Activated T-helper 17 cell treated with anti-CD3 and anti-CD28 coated beads, Interleukin-2, amount 50 U/mL, for 72 hours (primary cell): ENCODE measurements at places on chromosomes 6 and 20. TPM values are rescaled to one million over a fixed set of nuclear protein-coding genes. Genes with fewer than 3 reads are reported as not detected.

Gene LKAAEAR1
- total RNA-seq = not detected

Gene GLP1R
- not detected for total RNA-seq

Gene WFDC10B
- total RNA-seq = not detected

Gene TCEA2
- total RNA-seq = 79.9 TPM

Gene ACTR5
- total RNA-seq = 9.9 TPM

Gene DEFB132
- not detected for total RNA-seq

Gene TLDC2
- not detected for total RNA-seq

Gene C20orf202
- not detected for total RNA-seq

Gene PDYN
- total RNA-seq = not detected

Gene TBPL1
- total RNA-seq = 25.8 TPM

DNA sequence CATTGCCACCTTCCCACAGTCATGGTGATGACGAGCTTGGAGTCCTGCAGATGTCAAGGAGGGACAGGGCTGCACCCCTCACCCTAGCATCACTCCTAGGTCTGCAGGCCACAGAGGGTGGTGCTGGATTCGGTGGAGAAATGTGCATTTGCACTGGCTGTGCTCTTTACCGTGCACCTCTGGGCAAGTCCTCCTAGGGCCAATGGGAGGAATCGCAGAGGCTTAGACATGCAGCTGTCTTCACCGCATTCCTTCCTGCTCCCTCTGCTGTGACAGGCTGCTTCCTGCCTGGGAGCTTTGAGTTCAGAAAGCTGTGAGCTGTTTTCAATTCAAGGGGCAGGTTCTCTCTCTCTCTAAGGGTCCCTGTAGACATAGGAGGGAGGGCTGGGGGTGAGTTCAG, 85.1 kb downstream of the EDN3 start:
- no peak for ATAC-seq

- ATAC-seq = no peak
Measured at GRCh38 chr6:81623106-81623759, 129.2 kb downstream of the TENT5A start.

GRCh38 chr6:129264480-129265045, 381.6 kb downstream of the LAMA2 start:
- ATAC-seq = no peak

- ATAC-seq = peak; percentile 91
Measured at GRCh38 chr6:43708860-43709653, 21.5 kb upstream of the MRPS18A start.

DNA sequence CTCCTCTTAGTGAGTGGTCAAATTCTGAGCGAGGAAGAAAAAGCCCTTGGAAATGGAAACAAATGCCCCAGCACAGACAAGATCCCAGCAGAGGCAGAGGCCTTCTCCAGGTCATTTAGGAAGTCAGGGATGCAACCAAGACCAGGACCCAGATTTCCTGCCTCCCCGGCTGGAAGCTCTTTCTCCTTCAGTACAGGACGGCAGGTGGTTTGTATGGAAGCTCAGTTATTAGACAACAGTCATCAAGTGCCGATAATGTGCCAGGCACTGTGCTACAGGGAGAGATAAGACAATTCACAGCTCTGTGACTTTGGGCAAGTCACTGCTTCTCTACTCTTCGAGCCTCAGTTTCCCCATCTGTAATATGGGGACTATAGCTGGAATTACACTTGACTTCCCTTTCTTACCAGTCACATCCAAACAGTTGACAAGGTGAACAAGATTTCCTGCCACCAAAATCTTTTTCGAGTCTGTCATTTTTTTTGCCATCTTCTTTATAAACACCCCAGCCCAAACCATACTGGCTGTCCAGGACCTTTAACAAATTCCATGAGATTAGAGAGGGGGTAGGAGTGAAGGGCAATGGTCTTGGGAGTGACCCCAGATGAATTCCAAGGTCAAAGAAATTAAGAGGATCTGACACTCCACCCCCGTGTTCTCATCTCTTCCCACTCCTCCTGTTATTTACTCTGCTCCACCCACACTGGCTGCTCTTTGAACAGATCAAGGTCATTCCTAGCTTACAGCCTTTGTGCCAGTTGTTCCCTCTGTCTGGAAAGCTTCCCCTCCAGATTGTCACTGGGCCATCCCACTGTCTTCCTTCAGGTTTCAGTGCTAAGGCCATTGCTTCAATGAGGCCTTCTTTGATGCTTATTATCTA, 6.0 kb downstream of the MMP9 start:
- ATAC-seq = no peak

- no peak for ATAC-seq
Measured at GRCh38 chr6:99232056-99232455, 117.4 kb downstream of the FAXC start.

DNA sequence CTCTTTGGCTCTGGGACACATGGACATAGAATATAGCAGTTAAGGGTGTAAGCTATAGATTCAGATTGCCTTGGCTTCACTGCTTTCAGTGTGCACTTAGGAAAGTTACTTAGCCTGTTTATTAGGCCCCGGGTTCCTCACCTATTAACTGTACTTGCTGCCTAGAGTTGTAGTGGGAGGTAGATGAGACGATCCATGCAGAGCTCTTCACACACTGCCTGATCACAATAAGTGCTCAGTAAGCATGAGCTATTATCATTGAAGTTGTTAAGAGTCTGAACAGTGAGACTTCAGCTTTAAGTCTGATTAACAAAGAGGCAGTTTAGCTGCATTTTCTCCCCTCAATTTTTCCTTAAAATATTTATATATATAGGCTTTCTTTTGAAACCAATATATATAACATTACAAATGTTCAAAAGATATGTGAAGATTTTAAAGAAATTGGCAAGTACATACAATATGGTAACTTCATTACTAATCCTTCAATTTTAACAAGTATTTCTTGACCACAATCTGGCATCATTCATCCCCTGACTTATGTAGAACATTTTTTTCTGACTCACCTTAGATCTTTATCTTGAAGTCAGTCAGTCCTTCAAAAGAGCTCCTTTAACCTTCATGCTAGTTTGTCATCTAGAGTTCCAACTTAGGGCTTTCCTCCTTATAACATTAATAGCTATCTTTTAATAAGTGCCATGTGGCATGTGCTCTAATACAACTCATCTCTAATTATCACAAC, 20.5 kb upstream of the SUPT3H start:
- ATAC-seq = peak; percentile 89

GRCh38 chr20:23005776-23006175, 29.3 kb upstream of the SSTR4 start:
- no peak for ATAC-seq

DNA sequence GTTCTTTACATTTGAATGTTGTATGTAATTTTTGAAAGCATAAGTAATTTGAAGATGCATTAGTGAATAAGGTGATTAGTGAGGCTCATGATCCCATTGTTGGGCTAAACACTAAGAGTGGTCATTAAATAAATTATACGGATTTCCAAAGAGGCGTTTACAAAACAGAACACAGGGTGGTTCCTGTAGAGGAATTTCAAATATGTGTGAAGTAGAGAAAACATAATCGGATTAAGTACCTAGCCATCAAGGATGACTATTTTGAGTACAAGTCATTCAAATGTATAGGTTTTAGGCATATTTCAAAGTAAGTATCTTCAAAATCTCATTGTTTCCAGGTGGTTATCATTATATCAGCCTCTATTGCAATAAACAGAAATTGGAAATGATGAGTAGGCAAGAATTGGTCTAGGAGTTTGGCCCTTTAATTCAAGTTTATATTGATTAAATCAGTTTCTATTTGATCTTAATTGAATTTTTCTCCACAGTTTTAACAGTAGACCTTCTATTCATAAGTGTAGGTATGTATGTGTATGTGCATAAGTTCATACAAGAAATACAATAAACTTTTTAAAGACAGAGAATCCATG, 94.8 kb downstream of the MYLK4 start:
- ATAC-seq = no peak

DNA sequence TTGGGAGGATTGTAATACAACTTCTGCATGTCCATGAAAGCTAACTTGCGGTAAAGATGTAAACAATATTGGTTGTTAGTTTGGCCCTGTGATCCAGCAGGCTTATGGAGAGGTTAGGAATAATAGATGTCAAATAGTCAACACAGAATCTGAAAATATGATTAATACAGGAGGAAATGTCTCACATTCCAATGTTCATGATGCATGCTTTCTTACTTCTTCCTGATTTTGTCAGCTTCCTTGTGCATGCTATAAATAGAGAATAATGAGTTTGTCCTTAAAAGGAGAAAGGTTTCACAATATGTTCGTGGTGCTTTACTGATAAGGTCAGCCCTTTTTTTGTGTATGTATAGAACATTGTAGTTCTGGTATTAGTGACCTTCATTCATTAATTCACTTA, 136.7 kb downstream of the MMUT start:
- no peak for ATAC-seq

GRCh38 chr20:11918981-11919380, 1.3 kb downstream of the BTBD3 start:
- ATAC-seq = no peak

DNA sequence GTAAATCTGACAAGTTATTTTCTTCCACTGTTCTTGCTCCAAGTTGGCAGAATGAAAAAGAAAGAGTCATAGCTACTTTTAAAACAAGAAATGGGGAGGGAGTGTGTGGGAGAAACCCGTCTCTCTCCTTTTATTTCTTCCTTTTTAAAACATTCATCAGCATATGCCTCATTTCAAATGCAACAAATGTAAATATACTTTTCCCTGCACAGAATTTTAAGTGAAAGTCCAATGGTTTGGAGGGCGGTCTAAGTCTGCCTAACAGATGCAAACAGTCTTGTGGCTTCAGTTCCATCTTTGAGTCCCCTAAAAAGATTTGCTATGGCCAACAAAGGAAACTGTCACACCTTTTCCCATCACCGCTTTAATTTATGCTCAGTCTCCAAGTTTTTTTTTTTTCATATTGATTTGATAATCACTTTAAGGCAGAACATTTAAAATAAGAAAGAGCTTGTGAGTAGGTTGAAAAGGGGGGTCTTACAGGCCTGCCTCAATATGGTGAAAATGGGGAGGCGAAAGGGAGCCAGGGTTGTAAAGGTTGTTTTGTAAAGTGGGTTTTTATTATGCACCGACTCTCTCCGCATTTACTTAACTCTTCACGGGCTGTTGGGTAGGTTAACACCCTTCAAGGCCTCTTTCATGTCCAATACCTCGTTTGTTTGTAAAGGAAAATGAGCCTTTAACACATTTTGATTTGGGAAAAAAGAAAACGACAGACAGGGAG, 4.6 kb downstream of the TFAP2D start:
- ATAC-seq = no peak

GRCh38 chr6:108142240-108142639, 23.6 kb upstream of the NR2E1 start:
- no peak for ATAC-seq

- no peak for ATAC-seq
Measured at GRCh38 chr6:138811866-138812265, 16.0 kb downstream of the ECT2L start.

DNA sequence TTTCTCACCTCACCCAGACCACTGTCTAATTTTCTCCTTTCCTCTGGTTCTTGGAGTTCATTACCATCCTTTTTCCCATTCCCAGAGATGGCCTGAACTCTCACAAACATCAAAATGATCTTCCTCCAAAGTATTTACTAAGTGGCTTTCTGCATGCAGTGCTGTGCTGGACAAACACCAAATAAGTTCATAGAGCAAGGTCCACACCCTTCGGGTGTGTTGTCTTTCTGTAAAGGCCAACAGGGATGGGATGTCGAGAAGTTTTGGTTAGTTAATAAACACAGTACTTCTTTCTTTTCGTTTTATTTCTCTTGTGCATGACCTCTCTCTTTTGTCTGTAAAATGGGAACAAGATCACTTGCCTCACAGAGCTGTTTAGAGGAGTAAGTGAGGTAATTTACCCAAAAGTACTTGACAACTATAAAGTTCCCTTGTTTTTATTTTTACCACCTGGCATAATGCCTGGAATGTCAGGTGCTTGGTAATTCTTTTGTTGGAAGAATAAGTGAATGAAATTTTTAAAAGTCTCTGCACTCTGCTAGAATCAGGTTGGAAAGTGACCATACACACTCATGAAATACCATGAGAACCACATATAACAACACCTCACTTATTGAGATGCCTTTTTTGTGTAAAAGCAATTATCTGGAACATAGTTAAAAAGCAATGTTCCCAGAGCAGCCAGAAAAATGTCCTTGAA, 22.8 kb upstream of the CCN6 start:
- ATAC-seq = no peak

- ATAC-seq = peak; percentile 9
Measured at GRCh38 chr20:58650181-58650775, 805 bp upstream of the STX16 start.

DNA sequence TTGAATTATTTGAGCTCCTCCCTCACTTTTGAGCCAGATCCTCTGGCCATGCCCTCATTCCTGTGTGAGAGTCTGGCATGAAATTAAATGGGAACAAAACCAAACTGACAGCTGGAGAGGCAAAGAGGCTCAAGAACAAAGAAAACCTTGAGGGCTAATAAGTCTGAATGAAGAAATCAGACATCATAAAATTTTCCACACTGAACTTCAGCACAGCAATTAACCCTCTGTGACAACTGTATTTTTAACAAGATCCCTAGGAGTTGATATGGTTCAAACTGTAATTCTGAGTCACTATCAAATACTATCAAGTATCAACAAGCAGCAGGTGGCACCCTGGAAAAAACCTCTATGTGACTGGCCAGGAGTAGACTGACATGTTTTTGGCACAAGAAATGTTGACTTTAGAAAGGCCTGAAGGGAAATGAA, 109.4 kb upstream of the EMILIN3 start:
- ATAC-seq = no peak
